H1 (cell line): ENCODE measurements at places on chromosomes 1 and 21. TPM values are rescaled to one million over a fixed set of nuclear protein-coding genes. Genes with fewer than 3 reads are reported as not detected.

DNA sequence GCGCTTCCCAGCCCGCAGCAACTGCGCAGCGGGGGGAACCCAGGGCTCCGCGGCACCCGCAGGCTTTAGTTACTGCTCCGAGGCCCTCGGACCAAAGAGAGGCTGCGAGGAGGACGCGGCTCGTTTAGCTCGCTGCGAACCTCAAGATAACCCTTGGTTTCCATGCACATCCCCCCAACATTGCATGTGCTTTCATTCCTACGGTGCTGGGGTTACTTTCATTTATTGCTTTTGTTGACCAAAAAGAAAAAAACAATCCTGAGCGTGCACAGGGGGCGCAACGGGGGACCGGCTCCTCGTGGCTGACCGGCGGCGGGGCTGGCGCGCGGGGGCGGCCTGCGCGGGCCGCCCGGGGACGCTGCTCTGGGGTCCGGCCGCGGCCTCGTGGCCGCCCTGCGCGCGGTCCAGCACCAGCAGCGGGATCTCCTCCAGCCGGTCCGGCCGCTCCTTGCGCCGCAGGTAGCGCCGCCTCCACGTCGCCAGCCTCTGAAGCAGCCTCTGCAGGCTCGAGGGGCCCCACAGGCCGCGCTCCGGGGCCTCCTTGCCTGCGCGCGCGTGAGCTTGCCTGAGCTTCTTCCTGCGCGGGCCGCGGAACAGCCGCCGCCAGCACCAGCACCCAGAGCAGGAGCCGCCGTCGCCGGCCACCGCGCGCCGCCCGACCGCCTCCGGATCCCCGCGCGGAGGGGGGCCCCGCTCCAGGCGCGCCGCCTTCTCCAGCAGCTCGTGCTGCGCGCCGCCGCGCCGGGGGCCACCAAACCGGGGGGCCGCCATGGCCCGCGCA is 77.4 kb downstream of the DESI2 start:
- DNase-seq: peak; percentile 71

DNA sequence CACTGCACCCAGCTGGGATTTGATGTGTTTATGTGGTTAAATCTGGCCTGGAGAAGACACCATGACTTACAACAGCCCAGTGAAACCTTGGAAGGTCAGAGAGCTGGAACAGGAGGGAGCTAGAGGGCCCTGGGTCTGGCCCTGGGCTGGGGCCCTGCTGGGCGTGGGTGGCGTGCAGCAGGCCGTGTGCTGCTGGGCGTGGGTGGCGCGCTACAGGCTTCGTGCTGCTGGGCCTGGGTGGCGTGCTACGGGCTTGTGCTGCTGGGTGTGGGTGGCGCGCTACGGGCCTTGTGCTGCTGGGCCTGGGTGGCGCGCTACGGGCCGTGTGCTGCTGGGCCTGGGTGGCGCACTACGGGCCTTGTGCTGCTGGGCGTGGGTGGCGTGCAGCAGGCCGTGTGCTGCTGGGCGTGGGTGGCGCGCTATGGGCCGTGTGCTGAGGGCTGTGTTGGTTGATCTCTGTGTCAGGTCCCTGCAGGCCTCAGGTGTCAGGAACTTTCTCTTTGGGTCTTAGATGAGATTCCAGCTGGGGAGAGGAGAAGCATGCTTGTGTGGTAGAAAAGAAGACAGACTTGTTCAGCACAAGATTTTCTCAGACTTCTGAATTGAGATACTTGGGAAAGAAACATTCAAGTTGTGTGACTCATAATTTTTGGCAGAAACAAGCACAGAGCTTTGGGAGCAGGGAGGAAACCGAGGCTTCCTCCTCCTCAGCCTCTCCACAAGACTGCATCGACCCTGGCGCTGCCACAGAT is 66.0 kb downstream of the COL18A1 start:
- DNase-seq: no peak

DNA sequence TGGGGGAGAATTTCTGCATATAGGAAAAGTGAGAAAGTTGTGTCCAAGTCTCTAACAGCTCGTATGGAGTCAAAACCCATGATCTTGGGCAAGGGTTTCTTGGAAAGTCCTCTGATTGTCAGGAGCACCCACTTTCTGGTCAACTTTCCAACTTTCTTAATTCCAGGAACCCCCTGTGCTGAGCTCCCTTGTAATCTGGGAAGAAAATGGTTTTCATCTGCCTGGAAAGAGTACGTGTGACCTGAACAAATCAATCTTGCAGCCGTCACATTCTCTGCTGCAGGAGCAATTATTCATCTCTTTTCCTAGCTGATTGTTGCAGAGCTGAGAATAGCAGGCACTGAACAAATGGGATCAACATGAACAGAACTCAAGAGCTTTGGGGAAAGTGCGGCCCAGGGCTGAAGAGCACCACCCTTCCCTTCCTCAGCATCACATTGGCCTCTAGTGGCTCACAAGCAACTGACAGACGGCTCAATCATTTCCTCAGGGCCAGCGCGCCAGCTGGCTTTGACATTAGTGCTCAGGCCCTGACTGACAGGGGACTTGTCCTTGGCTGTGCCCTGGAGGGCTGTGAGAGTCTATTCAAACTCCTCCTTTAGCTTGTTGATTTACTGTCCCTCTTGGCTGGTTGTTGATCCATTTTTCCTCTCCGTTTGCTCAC is 295.2 kb downstream of the HLX start:
- peak; percentile 17 for DNase-seq

DNA sequence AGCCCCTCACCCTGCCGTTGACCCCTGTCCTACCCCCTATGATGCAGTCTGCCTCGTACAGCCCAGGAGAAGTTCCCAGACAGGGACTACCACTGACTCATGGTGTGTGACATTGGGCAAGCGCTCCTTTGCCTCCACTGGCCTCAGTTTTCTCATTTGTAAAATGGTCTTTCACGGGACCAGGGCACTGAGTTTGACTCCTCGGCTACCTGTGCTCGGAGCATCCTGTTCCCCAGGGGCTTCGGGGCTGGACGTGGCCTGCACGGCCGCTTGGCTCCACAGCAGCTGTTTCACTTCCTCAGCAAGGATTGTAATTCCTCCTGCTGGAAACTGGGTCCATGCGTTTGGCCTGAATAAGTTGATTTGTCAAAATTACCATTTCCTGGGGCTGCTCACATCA is 277.3 kb downstream of the MATN1 start:
- peak; percentile 23 for DNase-seq

DNA sequence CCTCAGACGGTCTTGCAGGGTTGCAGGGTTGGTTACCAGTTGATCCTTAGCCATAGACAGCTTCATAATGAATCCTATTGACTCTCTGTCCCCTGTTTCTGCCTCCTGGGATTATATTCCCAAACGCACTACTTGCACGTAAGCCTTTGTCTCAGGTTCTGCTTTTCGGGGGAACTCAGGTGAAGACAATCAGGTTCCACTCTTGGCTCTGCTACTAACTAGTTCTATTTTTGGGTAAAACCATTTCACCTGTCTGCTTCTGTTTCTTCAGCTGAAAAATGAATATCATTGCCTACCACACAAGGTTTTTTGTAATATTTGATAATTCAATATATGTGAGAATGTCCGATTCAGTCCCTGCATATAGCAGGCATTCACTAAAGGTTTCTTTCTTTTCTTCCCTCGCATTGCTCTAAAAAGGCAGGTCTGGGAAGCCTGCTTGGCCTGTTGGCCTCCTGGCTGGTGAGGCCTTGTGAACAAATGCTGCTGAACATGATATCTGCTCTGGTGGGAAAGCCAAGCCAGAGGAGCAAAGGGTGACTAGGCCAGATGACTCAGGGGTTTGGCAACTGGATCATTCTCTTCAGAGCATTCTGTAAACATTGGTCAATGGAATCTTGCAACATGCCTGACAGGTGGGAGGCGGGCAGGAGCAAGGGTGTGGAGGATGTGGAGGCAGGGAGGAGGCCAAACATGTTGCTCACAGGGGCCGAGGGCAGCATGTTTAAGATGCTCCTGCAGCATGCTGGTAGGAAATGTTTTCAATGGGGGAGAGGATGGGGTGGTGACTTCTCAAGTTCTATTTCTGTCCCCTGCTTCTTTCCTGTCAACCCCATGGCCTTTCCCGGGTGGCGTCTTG is 23.8 kb downstream of the IER5 start:
- no peak for DNase-seq

The NBPF20 gene
- 0.31 and 0.37 TPM in 2 replicates for total RNA-seq

The LCE3E gene
- not detected in 2 replicates for total RNA-seq

The FCGR3A gene
- not detected in 2 replicates for total RNA-seq
